NCI-H460 (cell line): ENCODE measurements at places on chromosomes 2 and 18.
A peak's percentile ranks its signal among the peaks of the same experiment; 100 is the strongest.

GRCh38 chr18:37514953-37515352 is 50.6 kb downstream of the CELF4 start:
- DNase-seq: no peak

DNA sequence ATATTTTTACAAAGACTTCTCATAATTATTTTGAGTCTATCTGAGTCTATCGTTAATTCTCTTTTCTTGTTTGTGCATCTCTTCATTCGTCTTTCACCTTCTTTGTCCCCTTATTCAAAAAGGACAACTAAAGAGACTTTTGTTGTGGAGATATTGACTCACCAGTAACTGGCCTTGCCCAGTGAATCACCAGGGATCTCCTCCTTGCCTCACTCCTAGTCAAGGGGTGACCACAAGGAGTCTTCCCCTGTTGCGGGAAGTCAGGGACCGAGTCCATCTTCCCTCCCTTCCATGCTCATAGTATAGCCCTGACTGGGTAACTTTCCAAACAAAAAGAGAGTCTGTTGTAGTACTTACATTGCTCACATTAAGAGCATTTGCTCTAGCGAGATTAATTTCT is 158.9 kb downstream of the NEB start:
- no peak for DNase-seq

DNA sequence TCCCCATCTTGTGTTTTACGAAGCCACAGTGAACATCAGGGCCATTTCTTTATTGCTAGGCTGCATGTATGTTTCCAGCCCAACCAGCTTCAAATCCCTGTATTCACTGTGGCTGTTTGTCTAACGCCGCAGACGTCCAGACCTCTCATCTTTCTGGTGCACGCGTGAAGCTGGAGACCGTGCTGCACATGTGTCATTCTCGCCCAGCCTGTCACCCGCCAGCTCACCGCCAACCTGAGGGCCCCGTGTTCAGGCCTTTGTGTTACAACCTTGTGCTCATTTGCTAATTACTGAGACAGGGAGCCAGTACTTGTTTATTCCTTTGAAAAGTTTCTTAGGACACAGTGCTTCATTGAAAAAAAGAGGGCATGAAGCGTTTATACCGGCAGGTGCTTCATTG is 21.4 kb downstream of the SALL3 start:
- DNase-seq: no peak

DNA sequence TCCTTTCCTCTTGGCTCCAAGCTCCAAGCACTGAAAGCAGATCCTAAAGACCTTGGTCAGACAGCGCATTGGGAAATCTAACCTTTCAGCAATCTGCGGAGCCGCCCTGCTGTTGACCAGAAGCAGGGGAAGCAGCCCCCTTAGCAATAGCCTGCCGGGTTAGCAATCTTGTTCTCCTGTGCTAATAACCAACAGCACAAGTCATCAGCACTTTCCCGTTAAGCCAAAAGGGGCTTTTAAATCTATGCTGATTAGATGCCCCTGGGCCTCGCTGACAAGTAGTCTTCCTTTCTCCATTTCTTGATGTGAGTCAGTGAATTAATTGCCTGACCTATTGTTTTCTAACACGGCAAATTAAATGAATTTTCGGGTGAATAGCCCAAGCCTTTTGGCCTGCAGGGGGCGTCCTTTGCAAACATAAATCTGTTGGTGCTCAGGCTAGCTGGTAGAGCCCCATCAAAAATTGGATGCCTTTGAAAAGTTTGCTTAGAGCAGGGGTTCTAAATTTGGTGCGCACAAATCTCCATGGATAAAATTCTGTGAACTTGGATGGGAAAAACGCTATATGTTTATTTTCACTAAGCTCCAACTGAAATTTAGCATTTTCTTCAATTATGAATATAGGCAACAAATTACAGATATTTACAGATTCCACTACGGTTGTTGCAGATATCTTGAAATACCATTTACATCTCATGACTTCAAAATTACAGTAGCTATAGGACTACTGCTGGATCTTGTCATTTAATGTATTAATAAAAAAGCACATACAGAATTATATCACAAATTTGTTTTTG is 24.6 kb downstream of the MAIP1 start:
- peak; percentile 73 for DNase-seq

- peak; percentile 18 for DNase-seq
Measured at GRCh38 chr2:950080-950966, at the start of gene SNTG2. Gene SNTG2, plus strand, starts transcription at chr2:950849. Its CDS starts 148 bp downstream, at chr2:950997.

DNA sequence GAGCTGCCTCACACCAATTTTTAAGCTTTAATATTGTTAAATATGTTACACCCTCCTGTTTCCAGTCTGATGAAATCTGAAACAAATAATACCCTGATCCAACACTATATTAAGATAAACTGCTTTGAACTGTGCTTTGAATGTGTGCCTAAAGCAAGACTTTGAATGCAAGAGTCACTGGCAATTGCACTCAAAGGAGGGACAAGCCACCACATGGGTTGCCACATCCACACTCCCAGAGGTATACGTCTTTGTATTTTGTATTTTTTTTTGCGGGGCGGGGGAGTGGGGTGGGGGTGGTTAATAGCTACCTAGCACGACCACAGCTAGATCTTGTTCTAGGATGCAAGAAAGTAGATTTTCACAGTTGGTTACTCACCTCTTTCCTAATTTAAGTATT is 1.8 kb upstream of the ZEB2 start:
- no peak for DNase-seq

DNA sequence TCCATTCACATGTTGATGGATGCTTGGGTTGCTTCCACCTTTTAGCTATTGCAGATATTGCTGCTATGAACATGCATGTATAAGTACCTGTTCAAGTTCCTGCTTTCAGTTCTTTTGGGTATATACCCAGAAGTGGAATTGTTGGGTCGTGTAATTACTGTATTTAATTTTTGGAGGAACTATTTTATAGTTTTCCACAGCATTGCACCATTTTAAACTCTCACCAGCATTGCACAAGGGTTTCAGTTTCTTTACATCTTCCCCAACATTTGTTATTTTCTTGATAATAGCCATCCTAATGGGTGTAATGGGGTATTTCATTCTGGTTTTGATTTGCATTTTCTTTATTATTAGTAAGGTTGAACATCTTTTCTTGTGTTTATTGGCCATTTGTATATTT is 16.0 kb downstream of the ACTR3 start:
- no peak for DNase-seq

DNA sequence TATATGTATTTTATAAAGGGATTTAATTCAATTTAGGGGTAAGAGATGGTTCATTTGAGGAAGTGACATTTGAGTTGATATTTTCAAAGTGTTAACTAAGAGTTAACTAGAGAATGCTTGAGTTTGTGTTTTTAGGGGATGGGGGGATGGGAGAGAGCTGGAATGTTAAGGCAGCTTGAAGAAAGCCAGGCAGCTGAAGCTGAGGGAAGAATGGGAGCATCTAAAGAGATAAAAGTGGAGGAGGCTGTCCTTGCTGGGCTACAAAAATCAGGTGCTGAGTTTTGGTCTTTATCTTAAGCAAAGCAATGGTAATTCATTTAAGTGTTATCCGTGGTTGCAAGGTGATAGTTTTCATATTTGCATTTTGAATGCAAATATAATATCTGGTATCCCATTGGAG is 9.2 kb downstream of the CHST9 start:
- no peak for DNase-seq

GRCh38 chr2:146227152-146228019 is 1617.4 kb upstream of the ACVR2A start:
- no peak for DNase-seq

DNA sequence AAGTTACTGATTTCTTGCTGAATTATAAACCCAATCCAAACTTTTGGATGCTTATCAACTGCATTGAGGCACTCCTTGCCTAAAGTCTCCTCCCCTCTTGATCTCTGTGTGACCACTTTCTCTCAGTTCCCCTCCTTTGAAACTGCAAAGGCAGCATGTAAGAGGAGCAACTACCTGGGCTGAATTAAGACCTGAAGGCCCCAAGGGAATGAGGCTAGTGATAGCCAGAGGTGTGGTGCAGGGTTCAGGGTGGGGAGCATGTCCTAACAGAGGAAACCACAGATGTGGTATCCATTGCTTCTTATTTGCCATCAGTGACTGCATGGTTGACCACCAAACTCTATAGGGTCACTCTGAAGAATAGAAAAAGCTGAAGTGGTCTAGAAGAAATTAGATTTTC is 557.9 kb downstream of the TNS1 start:
- DNase-seq: no peak

DNA sequence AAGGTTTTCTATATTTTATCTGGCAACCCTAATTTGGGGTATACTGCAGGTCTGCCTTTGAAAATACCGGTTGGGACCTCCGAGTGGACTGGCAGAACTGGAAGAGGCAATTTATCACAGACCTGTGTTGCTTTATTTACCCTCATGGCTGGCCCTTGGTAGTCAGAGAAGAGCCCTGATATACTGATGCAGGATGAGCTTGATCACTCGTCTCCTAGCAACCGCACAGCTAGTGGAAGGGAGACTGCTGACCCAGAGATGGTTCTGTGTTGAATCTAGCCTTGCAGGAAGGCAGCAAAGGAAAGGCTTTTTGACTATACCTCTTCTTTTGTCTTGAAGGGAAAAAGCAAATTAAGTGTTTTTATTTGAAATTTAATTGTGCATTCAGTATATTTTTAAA is 154.7 kb downstream of the EML6 start:
- DNase-seq: no peak
